ENCODE measurements at places on chromosomes 6 and 20.

GRCh38 chr6:125741336-125741735, 8.1 kb upstream of the HEY2 start:
- no peak for DNase-seq

DNA sequence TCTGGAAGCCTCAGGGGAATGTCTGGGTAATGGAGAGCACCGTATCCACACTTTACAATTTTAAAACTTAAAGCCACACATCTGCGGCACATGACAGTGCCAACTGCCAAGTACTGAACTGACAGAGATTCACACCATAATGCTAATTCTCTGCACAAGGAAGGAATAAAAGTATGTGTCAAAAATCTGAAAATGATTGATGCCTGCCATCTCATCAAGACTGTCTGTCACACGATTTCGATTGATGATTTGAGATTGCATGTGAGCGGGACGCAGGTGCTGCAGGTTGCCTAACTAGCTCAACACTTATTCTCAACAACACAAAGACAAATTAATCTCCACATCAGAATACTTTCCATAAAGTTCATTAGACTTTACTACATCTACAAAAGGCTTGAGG, 391.2 kb downstream of the PRKN start:
- DNase-seq, result no peak

- DNase-seq, result no peak
These were observed 180.8 kb upstream of the PHACTR1 start for GRCh38 chr6:12535586-12536314.

DNA sequence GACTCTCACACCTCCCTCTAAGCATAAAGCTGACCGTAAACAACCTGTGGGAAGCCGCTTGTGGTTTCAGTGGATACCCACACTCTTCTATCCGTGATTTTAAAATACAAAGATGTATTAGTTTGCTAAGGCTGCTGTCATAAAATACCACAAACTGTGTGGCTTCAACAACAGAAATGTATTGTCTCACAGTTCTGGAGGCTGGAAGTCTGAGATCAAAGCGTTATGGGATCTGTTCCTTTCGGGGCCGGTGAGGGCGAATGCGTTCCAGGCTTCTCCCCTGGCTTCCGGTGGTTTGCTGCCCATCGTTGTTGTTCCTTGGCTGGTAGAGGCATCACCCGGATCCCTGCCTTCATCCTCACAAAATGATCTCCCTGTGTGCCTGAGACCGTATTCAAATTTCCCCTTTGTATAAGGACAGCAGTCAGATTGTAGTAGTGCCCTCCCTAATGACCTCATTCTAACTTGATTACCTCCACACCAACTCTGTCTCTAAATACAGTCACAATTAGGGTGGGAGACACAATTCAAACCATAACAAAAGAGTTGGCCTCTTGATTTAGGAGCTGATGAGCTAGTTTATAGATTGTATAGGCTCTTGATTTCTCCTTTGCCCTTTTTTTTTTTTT, 210.6 kb upstream of the SOX4 start:
- DNase-seq, result no peak

DNA sequence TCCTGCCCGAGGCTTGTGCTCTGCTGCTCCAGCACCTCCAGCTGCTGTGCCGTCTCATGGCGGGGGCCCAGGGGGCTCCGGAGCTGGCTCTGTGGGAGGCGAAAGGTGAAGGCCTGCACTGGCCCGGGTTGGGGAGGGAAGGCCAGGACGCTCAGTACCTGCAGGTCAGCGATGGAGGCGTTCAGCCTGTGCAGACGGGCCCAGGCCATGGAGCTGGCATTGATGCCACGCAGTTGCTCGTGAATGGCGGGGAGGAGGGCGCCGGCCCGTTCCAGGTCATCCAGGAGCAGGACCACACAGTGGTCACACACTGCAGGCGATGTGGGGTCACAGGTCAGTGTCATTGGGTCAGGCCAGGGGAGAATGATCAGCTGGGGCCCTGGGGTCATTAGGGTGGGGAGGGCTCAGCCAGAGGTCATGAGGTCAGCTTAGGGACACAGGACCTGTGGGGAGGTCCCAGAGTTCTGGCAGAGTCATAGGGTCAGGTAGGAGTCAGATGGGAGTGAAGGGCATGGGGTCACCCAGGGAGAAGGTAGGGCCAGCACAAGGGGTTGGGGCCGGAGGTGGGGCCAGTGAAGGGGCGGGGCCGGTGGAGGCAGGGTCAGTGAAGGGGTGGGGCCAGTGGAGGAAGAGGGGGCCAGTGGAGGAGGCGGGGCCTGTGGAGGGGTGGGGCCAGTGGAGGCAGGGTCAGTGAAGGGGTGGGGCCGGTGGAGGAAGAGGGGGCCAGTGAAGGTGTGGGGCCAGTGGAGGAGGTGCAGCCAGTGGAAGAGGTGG, 18.0 kb downstream of the ADRM1 start:
- DNase-seq, result peak; percentile 66

DNA sequence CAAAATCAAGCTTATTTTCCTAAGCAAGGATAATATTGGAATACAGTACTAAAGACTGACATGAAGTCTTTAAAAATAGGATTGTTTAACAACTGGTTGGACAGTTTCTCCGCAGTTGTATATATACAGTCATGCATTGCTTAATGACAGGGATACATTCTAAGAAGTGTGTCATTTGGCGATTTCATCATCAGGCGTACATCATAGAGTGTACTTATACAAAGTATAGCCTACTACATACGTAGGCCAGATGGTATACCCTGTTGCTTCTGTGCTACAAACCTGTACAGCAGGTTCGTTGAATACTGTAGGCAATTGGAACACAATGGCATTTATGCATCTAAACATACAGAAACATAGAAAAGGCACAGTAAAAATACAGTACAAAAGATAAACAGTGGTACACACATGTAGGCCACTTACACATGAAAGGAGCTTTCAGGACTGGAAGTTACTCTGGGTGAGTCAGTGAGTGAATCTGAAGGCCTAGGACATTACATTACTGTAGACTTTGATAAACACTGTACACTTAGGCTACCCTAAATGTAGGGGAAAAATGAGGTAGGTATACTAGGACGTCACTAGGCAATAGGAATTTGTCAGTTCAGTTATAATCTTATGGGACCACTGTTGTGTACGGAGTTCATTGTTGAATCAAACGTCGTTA, 20.1 kb downstream of the HECA start:
- DNase-seq, result no peak

- no peak for DNase-seq
These were observed 266.7 kb downstream of the CDH26 start for GRCh38 chr20:60224914-60225313.

Data from anterior cingulate cortex (tissue), 58 donors.